Mesothelial cell of epicardium (in vitro differentiated cells): ENCODE measurements at places on chromosomes 5 and 9.

DNA sequence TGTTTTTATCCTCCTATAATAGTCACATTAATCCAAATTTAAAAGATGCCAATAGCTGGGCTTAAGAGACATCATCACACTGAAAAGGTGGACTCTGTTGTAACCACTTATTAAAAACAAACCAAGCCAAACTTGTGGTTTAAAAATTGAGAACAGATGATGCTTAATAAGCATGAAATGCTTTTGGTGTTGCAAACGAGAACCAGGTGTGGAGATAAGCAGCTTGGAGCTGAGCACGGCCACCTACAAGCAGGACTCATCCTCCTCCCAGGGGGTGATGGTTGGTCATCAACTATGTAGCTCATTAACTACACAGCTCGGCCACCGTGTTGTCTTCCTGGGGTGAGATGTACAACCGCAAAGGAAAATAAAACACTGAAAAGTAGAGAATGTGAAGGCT, 154.4 kb downstream of the NPR3 start:
- DNase-seq: no peak

GRCh38 chr5:121949885-121950284, 11.9 kb upstream of the SRFBP1 start:
- no peak for DNase-seq

GRCh38 chr5:72066705-72067107, 40.6 kb upstream of the MAP1B start:
- no peak for DNase-seq

DNA sequence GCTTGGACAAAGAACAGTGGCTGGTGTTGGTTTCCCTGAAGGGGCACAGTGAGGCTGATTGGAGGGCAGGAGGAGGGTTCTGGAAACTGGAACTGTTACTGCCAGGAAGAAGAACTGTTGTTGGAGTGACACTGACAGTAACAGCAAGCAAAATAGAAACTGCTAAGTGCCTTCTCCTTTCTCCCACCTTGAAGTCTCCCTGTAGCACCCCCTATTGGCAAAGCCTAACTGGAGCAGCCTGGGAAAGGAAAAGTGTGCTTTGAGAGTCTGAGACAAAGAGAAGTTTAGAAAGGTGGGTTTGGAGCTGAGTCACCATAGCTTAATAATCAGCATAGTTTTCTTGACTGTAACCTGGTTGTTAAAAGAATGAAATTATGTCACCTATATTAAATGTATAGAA, 2.5 kb upstream of the TMEM174 start:
- DNase-seq: no peak

DNA sequence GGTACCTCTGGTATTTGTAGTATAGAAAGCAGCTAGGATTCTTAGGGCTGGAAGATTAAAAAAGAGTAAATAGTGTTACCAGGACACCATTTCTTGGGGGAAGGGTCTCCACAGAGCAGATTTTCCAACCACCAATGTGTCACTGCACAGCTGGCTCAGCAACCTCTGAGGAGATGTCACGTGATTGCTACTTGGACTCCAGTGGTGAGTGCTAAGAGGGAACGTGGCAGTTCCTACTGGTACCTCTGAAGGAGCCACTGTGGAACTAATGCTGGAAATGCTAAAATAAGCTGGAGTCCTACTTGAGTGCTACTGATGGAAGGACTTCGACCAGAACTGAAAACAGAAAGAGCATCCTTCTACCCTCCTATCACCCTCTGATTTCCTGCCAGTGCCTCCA, 36.1 kb upstream of the SPDL1 start:
- DNase-seq: no peak

GRCh38 chr5:81787474-81788242, 36.8 kb upstream of the SSBP2 start:
- DNase-seq: no peak
